ENCODE measurements at places on chromosomes 6 and 20.

DNA sequence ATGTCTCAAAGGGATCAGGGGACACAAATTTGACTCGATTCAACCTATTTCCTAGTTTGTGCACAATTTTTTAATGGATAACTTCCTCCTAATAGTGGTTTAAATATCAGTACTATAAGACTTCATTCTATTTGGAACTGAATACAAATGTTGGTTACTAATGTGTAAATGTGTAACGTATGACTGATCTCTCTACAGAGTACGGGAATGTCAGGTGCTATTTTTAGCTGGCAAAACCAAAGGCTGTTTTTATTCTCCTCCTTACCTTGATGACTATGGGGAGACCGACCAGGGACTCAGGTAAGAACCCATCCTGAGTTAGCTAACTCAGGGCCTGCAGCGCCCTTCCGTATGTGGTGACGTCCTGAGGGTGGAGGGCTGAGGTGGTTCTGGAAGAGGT, 33.0 kb downstream of the PRPH2 start:
- DNase-seq = no peak

GRCh38 chr6:138800377-138801150, 4.7 kb downstream of the ECT2L start:
- DNase-seq = no peak

DNA sequence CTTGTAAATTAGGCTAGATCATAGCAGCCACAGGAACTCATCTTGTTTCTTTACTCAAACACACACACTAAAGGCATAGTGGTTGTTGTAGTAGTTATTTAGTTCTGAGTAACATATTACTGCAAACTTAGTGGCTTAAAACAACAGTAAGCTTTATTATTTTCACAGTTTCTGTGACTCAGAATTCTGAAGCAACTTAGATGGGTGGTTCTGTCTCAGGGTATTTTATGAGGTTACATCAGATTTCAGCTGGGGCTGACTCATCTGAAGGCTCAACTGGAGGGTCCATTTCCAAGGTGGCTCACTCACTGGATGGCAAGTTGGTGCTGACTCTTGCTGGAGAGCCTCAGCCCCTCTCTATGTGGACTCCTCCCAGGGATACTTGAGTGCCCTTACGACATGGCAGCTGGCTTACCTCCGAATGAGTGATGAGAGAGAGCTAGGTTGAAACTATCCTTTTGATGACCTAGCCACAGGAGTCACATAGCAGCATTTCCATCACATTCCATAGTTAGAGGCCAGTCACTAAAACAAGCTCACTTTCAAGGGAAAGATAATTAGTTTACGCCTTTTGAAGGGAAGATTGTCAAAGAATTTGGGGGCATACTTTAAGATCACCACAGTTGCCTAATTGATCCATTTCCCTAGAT, 136.5 kb upstream of the PRND start:
- DNase-seq = peak; percentile 83

DNA sequence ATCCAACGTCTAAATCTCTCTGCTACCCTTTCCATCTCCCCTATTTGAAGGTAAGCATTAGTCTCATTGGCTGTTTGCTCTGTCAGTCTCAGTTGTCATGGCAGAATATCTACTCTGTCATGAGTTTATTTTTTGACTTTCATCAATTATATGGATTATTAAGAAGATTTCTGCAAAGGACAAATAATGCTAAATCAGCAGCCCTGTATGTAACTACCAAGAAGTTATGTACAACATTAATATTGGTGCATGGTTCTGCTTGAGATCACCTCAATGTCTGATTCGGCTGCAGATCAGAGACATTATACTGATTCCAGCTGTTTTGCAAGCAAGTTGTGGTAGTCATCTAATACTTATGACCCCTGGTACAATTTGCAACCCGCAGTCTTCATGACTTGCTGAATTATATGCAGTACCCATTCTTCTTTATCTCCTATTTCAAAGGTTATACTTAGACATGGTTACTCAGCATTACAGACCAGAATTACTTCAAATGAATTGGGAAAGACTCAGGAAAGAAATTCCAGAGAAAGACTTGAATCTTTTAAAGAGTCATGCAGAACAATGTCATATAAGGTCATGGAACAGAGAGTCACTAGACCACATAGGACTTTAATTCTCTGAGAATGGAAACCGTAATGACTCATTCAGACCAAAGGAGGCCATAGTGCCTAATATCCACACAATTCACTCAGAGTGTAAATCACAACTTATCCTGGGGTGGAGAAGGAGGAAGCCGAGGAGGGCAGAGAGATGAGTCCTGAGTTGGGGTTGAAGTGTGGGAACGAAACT, 201.4 kb downstream of the IBTK start:
- no peak for DNase-seq

- no peak for DNase-seq
These were observed 522.0 kb upstream of the MAN1A1 start for GRCh38 chr6:119871520-119871919.

GRCh38 chr6:73898599-73898998, 202.6 kb downstream of the CD109 start:
- no peak for DNase-seq

- peak; percentile 30 for DNase-seq
These were observed 263.9 kb upstream of the CITED2 start for GRCh38 chr6:139638179-139638941.

- peak; percentile 39 for DNase-seq
These were observed 351.2 kb upstream of the RUNX2 start for GRCh38 chr6:44976677-44977641.

- DNase-seq = no peak
These were observed 274.1 kb upstream of the MAP3K7 start for GRCh38 chr6:90860822-90861601.

GRCh38 chr6:5677219-5678000, 329.3 kb downstream of the NRN1 start:
- no peak for DNase-seq

- DNase-seq = no peak
These were observed 1.6 kb downstream of the PRDM13 start for GRCh38 chr6:99608059-99608885.

GRCh38 chr6:408599-409102, 17.1 kb downstream of the IRF4 start:
- DNase-seq = peak; percentile 84

Data from inflammatory macrophage treated with lipopolysaccharide for 4 hours (primary cell).